ENCODE measurements at places on chromosomes 5 and 9. TPM values are rescaled to one million over a fixed set of nuclear protein-coding genes. Genes with fewer than 3 reads are reported as not detected.

CLPTM1L gene
- 200 TPM for total RNA-seq

DNA sequence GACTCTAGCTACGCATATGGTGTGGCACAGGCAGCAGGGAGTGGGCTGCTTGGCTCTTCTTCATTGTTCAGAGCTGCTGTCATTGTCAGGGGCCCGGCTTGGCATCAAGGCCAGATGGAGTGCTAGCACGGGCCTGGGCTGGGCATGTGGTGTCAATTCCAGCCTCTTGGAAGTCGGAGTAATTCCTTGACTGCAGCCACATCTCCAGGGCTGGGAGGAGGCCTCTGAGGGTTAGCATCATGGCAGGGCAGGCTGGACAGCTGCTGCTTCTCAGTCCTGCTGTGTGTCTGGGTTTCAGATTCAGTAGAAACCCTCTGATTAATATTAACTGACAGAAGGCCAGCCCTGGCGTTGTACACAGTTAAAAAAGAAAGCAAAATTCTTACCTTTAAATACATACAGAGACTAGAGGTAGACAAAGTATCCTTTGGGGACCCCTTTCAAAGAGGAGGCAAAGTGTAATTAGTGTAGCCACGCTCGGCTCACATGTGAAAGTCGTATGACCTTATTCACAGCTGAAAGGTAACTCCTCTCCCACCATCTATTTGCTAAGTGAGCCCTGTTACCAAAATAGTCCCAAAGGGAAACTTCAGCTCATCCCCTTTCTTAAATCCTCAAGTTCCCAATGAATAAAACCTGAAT, 126.4 kb downstream of the DOCK2 start:
- no peak overlapping the region for H3K4me3 ChIP-seq
- DNase-seq, result peak; percentile 45
- H3K27ac ChIP-seq, result no peak overlapping the region
- H3K36me3 ChIP-seq, result no peaks in the 10 kb centered on the region

DNA sequence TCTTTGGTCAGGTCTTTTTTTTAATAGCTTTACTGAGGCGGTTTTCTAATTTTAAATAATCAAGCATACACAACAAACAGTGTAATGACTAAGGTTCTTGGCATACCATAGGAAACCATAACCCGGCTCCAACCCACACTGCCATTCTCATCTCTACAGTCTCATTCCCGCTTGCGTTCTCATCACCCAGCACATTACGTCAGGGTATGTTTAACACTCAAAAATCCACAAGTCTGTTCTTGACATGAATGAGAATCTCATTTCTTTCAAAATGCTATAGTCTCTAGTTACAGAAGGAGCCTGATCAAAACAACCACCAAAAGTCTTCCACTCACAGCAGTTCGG, 505 bp downstream of the C5orf34 start:
- DNase-seq, result no peak
- H3K27me3 ChIP-seq, result no peaks in the 10 kb centered on the region
- H3K4me3 ChIP-seq, result peak overlapping the region; percentile 60
- peaks cover 23% of the 10 kb centered on the region for H3K4me1 ChIP-seq
- H3K27ac ChIP-seq, result peak overlapping the region; percentile 14

CSF1R gene
- total RNA-seq, result 34.9 TPM

GRCh38 chr9:26264709-26265601, 586.7 kb upstream of the TUSC1 start:
- H3K36me3 ChIP-seq, result no peaks in the 10 kb centered on the region
- DNase-seq, result no peak
- no peaks in the 10 kb centered on the region for H3K27me3 ChIP-seq
- H3K27ac ChIP-seq, result no peak overlapping the region
- H3K4me3 ChIP-seq, result no peak overlapping the region
- H3K4me1 ChIP-seq, result no peaks in the 10 kb centered on the region

- H3K4me3 ChIP-seq, result no peak overlapping the region
- no peaks in the 10 kb centered on the region for H3K36me3 ChIP-seq
- H3K4me1 ChIP-seq, result no peaks in the 10 kb centered on the region
- no peak overlapping the region for H3K27ac ChIP-seq
- DNase-seq, result no peak
- no peaks in the 10 kb centered on the region for H3K27me3 ChIP-seq
These were observed 200.0 kb downstream of the NR2F1-AS1 start for GRCh38 chr5:93381057-93381456.

PCDHA10 gene
- 2.0 TPM for total RNA-seq

SEMA5A gene
- total RNA-seq, result 26.4 TPM

GABRA1 gene
- 0.92 TPM for total RNA-seq

F12 gene
- 52.4 TPM for total RNA-seq

ADRB2 gene
- 8.5 TPM for total RNA-seq

DNA sequence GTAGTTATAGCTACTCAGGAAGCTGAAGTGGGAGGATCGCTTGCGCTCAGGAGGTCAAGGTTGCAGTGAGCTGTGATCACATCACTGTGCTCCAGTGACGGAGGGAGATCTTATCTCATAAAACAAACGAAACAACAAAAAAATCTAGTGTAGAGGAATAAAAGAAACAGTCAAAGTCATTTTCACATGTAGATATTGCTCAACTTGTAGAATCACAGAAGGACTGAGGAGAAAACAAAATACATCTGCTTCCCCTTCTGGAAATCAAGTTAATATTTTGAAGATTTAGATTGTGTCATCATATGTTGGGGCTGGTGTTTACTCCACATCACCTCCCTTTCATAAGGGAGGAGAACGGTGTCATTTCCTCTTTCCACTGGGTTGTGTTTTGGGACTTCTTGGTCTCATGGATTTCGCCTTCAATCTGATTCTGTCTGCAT, 8.2 kb upstream of the SLC46A2 start:
- H3K4me1 ChIP-seq, result no peaks in the 10 kb centered on the region
- no peak for DNase-seq
- no peak overlapping the region for H3K4me3 ChIP-seq
- H3K36me3 ChIP-seq, result no peaks in the 10 kb centered on the region
- H3K27me3 ChIP-seq, result no peaks in the 10 kb centered on the region

DNA sequence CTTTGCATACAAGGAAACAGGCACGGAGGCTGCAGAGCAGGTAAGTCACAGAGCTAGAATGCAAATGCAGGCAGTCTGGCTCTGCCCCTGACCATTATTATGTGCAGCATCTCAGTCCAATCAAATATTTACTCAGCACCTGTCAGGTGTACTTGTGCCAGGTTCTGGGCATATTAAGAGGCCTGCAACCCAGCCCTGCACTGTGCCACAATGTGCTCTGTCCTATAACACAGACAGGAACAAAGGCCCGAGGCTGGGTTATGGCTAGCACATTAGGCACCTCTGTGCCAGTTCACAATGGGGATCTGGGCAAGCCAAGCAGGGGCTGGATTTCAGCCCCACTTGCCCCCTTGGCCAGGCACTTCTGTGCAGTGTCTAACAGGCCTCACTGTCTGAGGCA, 14.0 kb downstream of the ARL15 start:
- H3K4me3 ChIP-seq, result no peak overlapping the region
- H3K27ac ChIP-seq, result peak overlapping the region; percentile 20
- peak; percentile 62 for DNase-seq
- H3K4me1 ChIP-seq, result peaks cover 8% of the 10 kb centered on the region

DNA sequence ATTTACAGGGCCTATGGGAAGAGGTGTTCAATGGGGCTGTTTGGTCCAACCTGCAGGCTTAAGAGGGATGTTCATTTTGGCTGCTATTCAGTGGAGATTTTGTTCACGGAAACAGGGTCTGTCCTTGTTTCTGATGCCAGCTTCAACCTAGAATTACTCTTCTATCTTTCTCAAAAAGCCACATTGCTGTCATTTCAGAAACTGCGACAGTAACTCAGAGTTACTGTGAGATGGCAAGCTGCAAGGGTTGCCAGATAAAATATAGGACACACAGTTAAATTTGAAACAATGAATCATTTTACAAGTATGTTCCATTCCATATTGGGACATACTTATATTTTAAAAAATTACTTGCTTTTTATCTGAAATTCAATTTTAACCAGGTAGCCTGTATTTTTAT, 128.0 kb downstream of the NPR3 start:
- H3K27ac ChIP-seq, result no peak overlapping the region
- H3K27me3 ChIP-seq, result no peaks in the 10 kb centered on the region
- H3K4me3 ChIP-seq, result no peak overlapping the region
- H3K4me1 ChIP-seq, result no peaks in the 10 kb centered on the region
- DNase-seq, result no peak
- no peaks in the 10 kb centered on the region for H3K36me3 ChIP-seq

PCSK1 gene
- 4.8 TPM for total RNA-seq
